ENCODE measurements at places on chromosomes 6 and 20. TPM values are rescaled to one million over a fixed set of nuclear protein-coding genes. Genes with fewer than 3 reads are reported as not detected.

Gene SLC16A10
- total RNA-seq, result 13.6 TPM

Gene XPO5
- total RNA-seq, result 47.4 TPM

Gene MYBL2
- total RNA-seq, result 0.47 TPM

Gene FAM162B
- 2.8 TPM for total RNA-seq

Gene CD93
- total RNA-seq, result 13.6 TPM

Gene NKAPL
- 4.1 TPM for total RNA-seq

Gene FOXC1
- 4.8 TPM for total RNA-seq

Gene WFDC2
- total RNA-seq, result 3.4 TPM

Gene KCNB1
- total RNA-seq, result 5.8 TPM

Gene MMP24
- 76.1 TPM for total RNA-seq

Gene FNDC11
- 4.1 TPM for total RNA-seq

Gene PLN
- total RNA-seq, result 0.47 TPM

Gene C20orf144
- not detected for total RNA-seq

Gene NFATC2
- total RNA-seq, result 0.47 TPM

Gene CLPSL1
- total RNA-seq, result not detected

Gene ZC2HC1B
- 0.31 TPM for total RNA-seq

Gene CALHM5
- 0.78 TPM for total RNA-seq

Gene TRIM40
- total RNA-seq, result not detected

Gene MYCT1
- total RNA-seq, result 4.7 TPM

Gene CST5
- total RNA-seq, result not detected

Gene GUCA1A
- total RNA-seq, result 2.2 TPM

Gene BPIFB2
- 0.31 TPM for total RNA-seq

Gene RFX6
- not detected for total RNA-seq

Gene PI16
- 0.78 TPM for total RNA-seq

Gene TGM3
- 0.16 TPM for total RNA-seq

Gene FAM184A
- total RNA-seq, result 37.3 TPM

Data from occipital lobe (tissue), 3 donors.